ENCODE measurements at places on chromosomes 6 and 20. TPM values are rescaled to one million over a fixed set of nuclear protein-coding genes. Genes with fewer than 3 reads are reported as not detected.

DNA sequence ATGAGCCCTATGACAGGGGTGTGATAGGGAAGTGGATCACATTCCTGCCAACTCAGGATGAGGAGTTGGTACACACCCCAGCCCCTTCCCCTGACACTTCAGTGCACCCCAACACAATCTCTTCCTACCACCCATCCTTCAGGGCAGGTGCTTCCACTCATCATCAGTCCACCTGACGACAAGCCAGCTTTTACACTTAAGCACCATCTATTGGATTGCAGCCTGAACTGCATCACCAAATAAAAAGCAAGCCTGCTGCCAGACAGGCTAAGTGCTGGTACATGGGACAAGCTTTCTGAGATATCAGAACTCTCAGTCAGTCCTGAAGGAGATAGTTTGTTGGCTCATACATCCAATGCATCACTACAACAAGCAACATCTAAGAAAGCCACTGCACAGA, 69.0 kb upstream of the TMEM200A start:
- no peaks in the 10 kb centered on the region for H3K4me1 ChIP-seq
- H3K36me3 ChIP-seq, result no peaks in the 10 kb centered on the region
- H3K4me3 ChIP-seq, result no peak overlapping the region
- no peak for DNase-seq
- H3K27ac ChIP-seq, result no peak overlapping the region

GRCh38 chr6:47009583-47009982, 32.5 kb downstream of the ADGRF1 start:
- H3K27ac ChIP-seq, result no peak overlapping the region
- no peaks in the 10 kb centered on the region for H3K4me1 ChIP-seq
- H3K27me3 ChIP-seq, result no peaks in the 10 kb centered on the region
- no peak for DNase-seq

GRCh38 chr6:34484391-34484790, 18.5 kb downstream of the PACSIN1 start:
- H3K27ac ChIP-seq, result peak overlapping the region; percentile 72
- no peak overlapping the region for H3K4me3 ChIP-seq
- no peaks in the 10 kb centered on the region for H3K27me3 ChIP-seq
- no peaks in the 10 kb centered on the region for H3K36me3 ChIP-seq
- H3K4me1 ChIP-seq, result peaks cover 22% of the 10 kb centered on the region

DNA sequence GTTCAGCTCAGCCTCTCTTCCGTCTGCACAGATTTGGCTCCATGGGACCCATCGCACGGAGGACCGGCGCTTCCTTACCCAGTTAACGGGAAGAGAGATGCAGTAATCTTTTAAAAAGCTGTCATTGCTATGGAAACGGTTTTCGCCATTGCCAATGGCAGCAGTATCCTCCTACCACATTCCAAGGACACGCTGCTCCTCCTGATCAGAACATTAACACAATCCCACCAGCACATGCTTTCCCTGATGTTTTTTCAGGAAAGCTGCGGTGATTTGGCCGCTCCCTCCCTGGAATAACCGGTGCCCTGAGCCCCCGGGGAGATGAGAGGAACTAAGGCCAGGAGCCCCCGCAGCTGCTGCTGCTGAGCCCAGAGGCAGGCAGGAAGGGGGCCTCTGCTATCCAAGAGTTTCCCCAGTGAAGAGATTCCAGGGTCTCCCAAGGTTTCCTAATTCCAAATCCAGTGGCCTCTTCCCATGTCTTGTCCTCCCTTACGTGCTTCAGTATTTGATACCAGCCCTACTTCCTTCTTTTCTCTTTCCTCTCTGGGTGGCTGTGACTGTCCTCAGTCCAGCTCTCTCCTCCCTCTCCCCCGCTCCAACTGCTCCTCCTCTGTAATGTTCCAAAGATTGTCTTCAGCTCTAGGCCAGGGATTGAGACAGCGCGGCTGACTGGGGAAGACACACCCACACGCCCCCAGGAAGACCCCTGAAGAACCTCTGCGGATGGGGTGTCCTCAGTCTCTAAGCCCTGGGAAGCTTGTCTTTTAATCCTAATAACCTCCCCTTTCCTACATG, 2.6 kb downstream of the BNIP5 start:
- H3K4me3 ChIP-seq, result no peak overlapping the region
- H3K27me3 ChIP-seq, result no peaks in the 10 kb centered on the region
- H3K27ac ChIP-seq, result no peak overlapping the region
- no peaks in the 10 kb centered on the region for H3K36me3 ChIP-seq
- DNase-seq, result no peak

Gene SALL4
- 3.8 TPM for total RNA-seq

DNA sequence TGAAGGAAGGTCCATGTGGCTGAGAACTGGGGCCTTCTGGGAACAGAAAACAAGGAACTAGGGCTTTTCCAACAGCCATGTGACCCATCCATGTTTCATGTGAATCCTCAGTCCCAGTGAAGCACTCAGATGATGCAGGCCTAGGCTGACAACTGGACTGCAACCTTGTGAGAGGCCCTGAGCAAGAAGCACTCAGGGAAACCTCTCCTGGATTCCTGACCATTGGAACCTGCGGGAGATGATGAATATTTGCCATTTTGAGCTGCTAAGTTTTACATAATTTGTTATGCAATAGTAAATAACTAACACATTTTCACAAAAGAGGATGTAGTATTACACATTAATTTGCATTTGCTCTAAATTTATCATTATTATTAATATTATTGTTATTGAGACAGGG, 38.4 kb upstream of the HLA-G start:
- H3K27me3 ChIP-seq, result no peaks in the 10 kb centered on the region
- H3K36me3 ChIP-seq, result no peaks in the 10 kb centered on the region
- no peak for DNase-seq

GRCh38 chr20:53171065-53171464, 198.9 kb downstream of the TSHZ2 start:
- H3K36me3 ChIP-seq, result no peaks in the 10 kb centered on the region
- no peak for DNase-seq
- no peak overlapping the region for H3K4me3 ChIP-seq

- H3K27ac ChIP-seq, result 0 out of 2 replicates have a peak overlapping the region, but pooled peaks have one; percentile 98
- H3K36me3 ChIP-seq, result no peaks in the 10 kb centered on the region
- peaks cover 55% of the 10 kb centered on the region for H3K4me1 ChIP-seq
These were observed 30.0 kb upstream of the PTGIS start for GRCh38 chr20:49597825-49598395.

DNA sequence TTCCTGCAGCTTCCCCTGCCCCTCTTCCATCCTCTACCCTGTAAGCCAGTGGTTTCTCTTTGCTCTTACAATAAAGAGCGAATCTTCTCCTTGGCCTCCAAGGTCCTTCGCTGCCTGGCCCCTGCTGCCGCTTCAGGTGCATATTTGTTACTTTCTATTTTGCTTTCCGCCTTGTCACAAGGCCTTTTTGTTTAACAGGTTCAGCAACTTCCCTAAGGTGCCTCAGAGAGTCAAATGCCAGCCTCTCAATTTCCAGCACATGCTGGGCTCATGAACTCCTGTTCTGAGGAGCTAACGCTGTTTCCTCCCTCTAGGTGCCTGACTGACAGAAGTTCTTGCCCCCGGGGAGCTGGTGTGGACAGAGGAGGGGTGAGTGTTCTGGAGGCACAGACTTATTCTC, 42.4 kb upstream of the EPB41L1 start:
- DNase-seq, result peak; percentile 74
- no peaks in the 10 kb centered on the region for H3K27me3 ChIP-seq
- H3K27ac ChIP-seq, result peak overlapping the region; percentile 16
- H3K4me3 ChIP-seq, result no peak overlapping the region
- peaks cover 18% of the 10 kb centered on the region for H3K4me1 ChIP-seq

GRCh38 chr6:37556881-37557644, 57.4 kb upstream of the CCDC167 start:
- no peaks in the 10 kb centered on the region for H3K36me3 ChIP-seq
- peaks cover 22% of the 10 kb centered on the region for H3K4me1 ChIP-seq
- H3K27ac ChIP-seq, result no peak overlapping the region
- no peaks in the 10 kb centered on the region for H3K27me3 ChIP-seq
- H3K4me3 ChIP-seq, result no peak overlapping the region

Gene NNAT
- total RNA-seq, result not detected

GRCh38 chr20:63348828-63349515, 12.2 kb downstream of the CHRNA4 start:
- H3K4me3 ChIP-seq, result no peak overlapping the region
- no peaks in the 10 kb centered on the region for H3K36me3 ChIP-seq
- H3K27me3 ChIP-seq, result peaks cover 62% of the 10 kb centered on the region
- DNase-seq, result no peak
- H3K27ac ChIP-seq, result no peak overlapping the region
- H3K4me1 ChIP-seq, result no peaks in the 10 kb centered on the region

- H3K4me1 ChIP-seq, result peaks cover 48% of the 10 kb centered on the region
- peaks cover 4% of the 10 kb centered on the region for H3K36me3 ChIP-seq
- DNase-seq, result no peak
- peak overlapping the region; percentile 97 for H3K4me3 ChIP-seq
These were observed 2.9 kb downstream of the FKBP1A start for GRCh38 chr20:1389703-1390580.

Gene ERVFRD-1
- total RNA-seq, result not detected

GRCh38 chr6:17043148-17043522, 58.7 kb upstream of the STMND1 start:
- no peak overlapping the region for H3K4me3 ChIP-seq
- no peak overlapping the region for H3K27ac ChIP-seq
- no peaks in the 10 kb centered on the region for H3K36me3 ChIP-seq

DNA sequence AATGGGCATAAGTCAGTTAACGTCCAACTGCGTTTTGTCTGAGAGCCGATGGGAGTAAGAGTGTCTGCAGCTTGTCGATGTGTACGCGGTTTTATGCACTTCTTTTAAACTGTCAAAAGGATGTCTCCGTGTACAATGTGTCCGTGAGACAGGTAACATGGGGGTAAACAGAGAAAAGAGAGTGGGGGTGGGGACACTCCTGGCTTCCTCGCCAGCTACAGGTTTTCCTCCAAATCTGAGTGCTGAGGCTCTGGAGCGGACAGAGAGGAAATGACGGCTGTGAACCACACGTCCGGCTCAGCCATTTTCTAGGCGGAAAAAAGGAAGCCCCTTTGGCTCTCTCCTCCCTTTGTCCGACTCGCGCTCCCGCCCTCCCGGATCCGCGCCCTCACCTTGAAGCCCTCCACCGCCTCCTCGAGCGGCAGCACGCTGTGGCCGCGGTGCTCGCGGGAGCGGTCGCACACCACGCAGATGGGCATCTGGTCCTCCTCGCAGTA, 916 bp downstream of the TRIM27 start:
- peaks cover 35% of the 10 kb centered on the region for H3K36me3 ChIP-seq
- DNase-seq, result no peak
- H3K27ac ChIP-seq, result peak overlapping the region; percentile 76
- H3K4me3 ChIP-seq, result peak overlapping the region; percentile 91
- H3K27me3 ChIP-seq, result no peaks in the 10 kb centered on the region

DNA sequence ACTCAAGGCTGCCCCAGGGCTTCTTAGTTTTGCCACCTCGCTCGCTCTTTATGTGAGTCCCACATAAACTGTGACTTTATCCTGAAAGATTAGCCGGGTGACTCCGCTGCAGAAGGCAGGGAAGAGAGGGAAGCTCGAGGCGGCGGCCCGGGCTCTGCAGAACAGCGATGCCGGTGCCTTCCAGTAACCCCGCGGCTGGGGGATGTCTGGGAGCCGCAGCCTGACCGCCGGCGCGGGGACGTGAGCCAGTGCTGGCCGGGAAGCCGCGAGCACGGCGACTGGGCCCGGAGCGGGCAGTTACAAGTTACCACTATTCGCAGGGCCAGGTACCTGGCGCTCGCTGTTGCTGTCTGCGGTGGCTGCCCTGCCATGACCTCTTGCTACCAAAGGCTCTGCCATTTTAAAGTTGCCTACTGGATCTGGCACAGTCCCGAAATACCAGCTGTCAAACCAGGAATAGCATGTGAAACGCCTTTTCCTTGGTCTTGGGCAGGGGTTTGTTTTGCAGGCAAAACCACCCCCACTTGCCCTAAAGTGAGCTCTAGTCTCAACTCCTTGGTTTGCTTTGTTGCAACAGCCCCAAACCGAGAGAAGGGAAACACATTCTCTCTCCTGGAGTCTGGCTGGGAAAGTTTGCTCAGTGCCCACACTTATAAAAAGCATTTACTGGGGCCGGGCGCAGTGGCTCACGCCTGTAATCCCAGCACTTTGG, 124.0 kb upstream of the SLC2A12 start:
- H3K4me3 ChIP-seq, result peak overlapping the region; percentile 73
- H3K4me1 ChIP-seq, result peaks cover 21% of the 10 kb centered on the region
- peak overlapping the region; percentile 84 for H3K27ac ChIP-seq

Gene BPIFB2
- total RNA-seq, result not detected

GRCh38 chr20:560680-561079, 17.1 kb upstream of the CSNK2A1 start:
- no peaks in the 10 kb centered on the region for H3K4me1 ChIP-seq
- no peaks in the 10 kb centered on the region for H3K36me3 ChIP-seq
- DNase-seq, result no peak
- no peak overlapping the region for H3K4me3 ChIP-seq

DNA sequence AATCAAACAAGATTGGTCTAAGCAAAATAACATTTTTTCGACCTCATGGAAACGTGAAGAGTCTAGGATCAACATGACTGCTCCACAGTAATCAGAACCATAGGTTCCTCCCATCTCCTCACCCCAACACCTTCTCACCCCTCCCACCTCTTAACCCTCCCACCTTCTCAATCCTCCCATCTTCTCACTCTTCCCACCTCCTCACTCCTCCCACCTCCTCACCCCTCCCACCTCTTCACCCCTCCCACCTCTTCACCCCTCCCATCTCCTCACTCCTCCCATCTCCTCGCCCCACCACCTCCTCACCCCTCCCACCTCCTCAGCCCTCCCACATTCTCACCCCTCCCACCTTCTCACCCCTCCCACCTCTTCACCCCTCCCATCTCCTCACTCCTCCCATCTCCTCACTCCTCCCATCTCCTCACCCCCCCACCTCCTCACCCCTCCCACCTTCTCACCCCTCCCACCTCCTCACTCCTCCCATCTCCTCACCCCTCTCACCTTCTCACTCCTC, 567.4 kb downstream of the C6orf118 start:
- H3K4me1 ChIP-seq, result no peaks in the 10 kb centered on the region
- no peak overlapping the region for H3K27ac ChIP-seq
- no peaks in the 10 kb centered on the region for H3K36me3 ChIP-seq
- H3K4me3 ChIP-seq, result no peak overlapping the region

- H3K4me1 ChIP-seq, result no peaks in the 10 kb centered on the region
- H3K27ac ChIP-seq, result no peak overlapping the region
- no peak overlapping the region for H3K4me3 ChIP-seq
- H3K36me3 ChIP-seq, result no peaks in the 10 kb centered on the region
- no peaks in the 10 kb centered on the region for H3K27me3 ChIP-seq
- DNase-seq, result no peak
These were observed 20.9 kb downstream of the DEF6 start for GRCh38 chr6:35318196-35319171.

GRCh38 chr6:122472022-122472340, 374 bp upstream of the SERINC1 start:
- no peak for DNase-seq
- peaks cover 18% of the 10 kb centered on the region for H3K4me1 ChIP-seq
- H3K27ac ChIP-seq, result peak overlapping the region; percentile 79
- H3K27me3 ChIP-seq, result no peaks in the 10 kb centered on the region

DNA sequence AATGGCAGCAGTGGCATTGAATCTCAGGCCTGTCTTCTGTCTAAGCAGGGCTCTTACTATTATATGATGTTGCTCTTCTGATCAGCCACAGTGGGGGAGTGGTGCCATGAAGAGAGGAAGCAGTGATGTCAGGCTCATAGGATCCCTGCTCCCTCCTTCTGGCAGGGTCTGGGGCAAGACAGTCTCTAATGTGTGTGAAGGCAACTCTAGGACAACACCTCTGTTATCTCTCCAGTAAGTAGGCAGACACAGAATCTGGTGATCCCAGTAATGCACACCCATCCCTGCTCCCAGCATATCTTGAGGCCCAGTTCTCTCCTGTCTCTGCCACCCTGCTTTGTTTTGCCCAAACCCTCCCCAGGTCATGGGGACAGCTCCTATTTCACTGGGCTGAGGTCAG, 8.8 kb downstream of the C20orf202 start:
- DNase-seq, result no peak
- no peaks in the 10 kb centered on the region for H3K36me3 ChIP-seq
- H3K27me3 ChIP-seq, result peaks cover 77% of the 10 kb centered on the region
- H3K4me1 ChIP-seq, result no peaks in the 10 kb centered on the region

GRCh38 chr6:90249458-90249857, 47.2 kb downstream of the BACH2 start:
- H3K4me1 ChIP-seq, result no peaks in the 10 kb centered on the region
- no peaks in the 10 kb centered on the region for H3K36me3 ChIP-seq
- no peaks in the 10 kb centered on the region for H3K27me3 ChIP-seq

All from PC-9 (cell line).